HepG2 (cell line): ENCODE measurements at places on chromosomes 4 and X.

- DNase-seq = no peak
These were observed 263.9 kb upstream of the CXXC4 start for GRCh38 chr4:104758574-104758973.

DNA sequence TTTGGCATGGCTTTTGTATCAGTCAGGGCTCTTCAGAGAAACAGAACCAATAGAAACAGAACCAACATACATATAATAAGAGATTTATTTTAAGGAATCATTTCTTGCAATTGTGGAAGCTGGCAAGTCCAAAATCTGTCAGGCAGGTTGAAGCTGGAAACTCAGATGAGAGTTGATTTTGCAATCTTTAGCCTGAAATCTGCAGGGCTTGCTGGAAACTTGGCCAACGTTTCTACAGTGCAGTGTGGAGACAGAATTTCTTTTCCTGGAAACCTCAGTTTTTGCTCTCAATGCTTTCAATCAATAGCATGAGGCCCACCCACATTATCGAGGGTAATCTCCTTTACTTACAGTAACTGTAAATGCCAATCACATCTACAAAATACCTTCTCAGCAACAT is 45.4 kb downstream of the COMMD8 start:
- DNase-seq = no peak

DNA sequence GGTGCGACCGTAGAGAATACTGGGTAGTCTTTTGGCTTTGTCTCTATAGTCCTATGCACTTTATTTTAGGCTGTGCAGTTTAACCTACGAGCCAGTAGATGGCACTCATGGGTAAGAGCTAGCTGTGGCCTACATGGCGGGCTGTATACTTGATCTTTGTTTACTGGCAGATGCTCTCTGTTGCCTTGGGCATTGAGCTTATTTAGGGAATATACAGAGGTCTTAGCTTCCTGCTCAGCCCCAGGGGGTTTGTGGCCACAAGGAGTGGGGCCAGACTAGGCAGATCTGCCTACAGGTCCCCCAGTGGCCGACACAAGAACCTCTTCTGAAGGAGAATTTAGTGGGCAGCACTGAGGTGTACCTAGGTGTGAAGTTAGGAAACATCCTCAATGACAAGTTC is 227.6 kb upstream of the HDX start:
- peak; percentile 5 for DNase-seq

GRCh38 chrX:144849141-144849540 is 398.2 kb upstream of the SPANXN1 start:
- DNase-seq = no peak

DNA sequence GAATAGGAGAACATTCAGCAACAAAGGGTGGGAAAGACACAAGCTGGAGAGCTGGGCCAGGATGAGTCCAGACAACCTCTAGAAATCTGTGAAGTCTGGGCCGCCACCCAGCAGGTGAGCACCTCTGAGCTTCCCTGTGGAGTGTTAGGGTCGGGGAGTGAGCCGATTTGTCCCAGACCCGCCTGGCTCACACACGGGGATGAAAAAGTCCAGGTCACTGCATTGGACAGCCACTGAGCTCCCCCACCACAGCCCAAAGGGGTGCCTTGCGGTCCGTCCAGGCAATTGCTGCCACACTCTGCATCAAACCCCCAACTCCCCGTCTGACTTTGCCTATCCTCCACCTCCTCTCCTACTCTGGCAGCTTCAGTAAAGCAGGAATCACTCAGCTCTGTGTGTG is 38.7 kb downstream of the NHSL2 start:
- no peak for DNase-seq
